ENCODE measurements at places on chromosomes 16 and 17.
A peak's percentile ranks its signal among the peaks of the same experiment; 100 is the strongest.

DNA sequence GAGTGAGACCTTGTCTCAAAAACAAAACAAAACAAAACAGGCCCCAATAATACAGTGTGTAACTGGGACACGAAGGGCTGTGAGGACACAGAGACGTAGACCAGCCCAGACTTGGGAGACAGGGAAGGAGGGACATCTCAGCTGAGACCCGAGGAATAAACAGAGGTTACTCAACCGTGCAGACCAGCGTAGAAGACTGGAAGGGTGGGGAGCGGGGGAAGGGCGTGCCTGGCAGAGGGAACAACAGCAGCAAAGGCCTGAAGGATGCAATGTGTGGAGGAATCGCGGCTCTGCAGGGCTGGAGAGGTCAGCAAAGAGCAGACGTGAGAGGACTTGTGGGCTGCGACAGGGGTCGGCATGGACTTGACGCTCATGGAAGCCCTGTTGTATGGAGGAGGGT lies 11.6 kb upstream of the CES4A start:
- no peak for DNase-seq

DNA sequence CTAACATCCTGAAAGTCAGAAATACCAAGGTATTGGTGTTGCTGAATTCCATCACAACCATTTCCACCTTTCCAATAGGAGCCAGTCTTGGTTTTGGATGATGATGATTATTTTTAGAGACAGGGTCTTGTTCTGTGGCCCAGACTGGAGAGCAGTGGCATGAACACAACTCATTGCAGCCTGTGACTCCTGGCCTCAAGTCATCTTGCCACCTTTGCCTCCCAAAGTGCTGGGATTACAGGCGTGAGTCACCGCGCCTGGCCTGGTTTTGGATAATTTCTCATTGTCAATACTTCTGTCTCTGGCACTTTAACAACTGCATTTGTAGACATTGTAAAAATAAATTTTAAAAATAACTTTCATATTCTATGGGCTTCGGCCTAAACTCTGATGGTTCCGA lies 22.6 kb downstream of the STAT5B start:
- DNase-seq: peak; percentile 39

GRCh38 chr17:31291820-31292219 lies 5.2 kb downstream of the OMG start:
- no peak for DNase-seq

DNA sequence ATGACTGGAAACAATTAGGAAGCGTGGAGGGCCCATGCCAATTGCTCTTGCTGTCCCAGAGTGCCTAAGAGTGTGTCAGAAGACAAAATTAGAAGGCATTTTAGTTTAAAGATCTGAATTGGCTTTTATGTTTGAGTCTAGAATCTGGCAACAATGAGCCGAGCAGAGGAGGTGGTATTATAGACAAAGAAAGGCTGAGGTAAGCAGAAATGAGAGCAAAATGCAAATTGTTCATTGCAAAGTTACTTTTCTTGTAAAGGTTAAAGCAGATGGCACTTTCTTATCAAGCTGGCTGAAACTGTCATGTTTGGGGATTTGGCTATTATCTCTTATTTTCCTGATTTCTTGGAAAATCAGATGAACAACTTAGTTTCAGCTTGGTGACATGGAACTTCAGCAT lies 3.3 kb downstream of the MYL4 start:
- DNase-seq: no peak

- peak; percentile 91 for DNase-seq
Observed at GRCh38 chr16:56729735-56730662, at the start of gene NUP93. Gene NUP93 (plus strand): TSS chr16:56730129. CDS start chr16:56748248, 18,119 bp downstream.

- peak; percentile 94 for DNase-seq
Observed at GRCh38 chr17:18260332-18261145, at the start of gene MIEF2. Gene MIEF2 (plus strand): TSS chr17:18260662. CDS start chr17:18262721, 2,059 bp downstream.

DNA sequence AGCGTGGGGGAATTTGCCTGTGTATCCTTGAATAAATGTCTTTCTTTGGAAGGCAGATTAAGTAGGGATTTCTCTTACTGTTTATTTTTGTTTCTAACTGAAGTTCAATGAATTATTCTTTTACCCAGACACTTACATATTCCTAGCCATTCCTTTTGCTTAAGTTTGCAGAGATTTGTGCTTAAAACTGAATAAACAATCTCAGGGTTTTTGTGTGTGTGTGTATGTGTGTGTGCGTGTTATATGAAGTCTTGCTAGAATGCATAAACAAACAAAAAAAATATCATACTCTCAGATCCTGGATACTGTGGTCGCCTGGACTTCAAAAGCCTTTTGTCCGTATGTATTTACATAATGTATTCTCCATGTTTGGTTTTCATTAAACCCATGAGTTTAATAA lies 672.8 kb downstream of the MAF start:
- no peak for DNase-seq

DNA sequence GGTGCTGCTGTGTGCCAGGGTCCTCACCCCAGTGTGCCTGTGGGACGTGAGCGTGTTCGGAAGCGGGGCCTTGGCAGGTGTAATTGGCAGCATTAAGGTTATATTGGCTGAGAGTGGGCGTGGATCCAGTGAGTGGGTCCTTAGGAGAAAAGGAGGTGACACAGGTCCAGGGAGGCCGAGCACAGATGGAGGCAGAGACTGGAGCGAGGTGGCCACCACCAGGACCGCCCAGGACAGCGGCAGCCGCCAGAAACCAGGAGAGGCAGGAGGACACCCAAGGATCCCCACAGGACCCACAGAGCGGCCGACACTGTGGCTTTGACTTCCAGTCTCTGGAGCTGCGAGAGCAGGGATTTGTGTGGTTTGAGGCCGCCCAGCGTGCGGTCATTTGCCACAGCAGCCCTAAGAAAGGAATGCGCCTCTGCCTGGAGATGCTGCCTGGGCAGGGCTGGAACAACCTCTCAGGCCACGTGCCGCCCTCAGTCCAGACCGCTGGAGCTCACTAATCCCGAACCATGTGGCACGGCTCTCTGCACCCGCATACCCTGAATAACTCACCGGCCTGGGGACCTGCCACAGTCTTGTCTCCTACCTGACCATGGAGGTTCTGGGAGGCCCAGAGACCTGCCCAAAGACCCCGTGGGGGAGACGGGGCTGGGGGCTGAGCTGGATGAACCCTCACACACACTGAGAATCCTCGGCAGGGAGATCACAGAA lies 45.4 kb downstream of the SOX8 start:
- DNase-seq: no peak

DNA sequence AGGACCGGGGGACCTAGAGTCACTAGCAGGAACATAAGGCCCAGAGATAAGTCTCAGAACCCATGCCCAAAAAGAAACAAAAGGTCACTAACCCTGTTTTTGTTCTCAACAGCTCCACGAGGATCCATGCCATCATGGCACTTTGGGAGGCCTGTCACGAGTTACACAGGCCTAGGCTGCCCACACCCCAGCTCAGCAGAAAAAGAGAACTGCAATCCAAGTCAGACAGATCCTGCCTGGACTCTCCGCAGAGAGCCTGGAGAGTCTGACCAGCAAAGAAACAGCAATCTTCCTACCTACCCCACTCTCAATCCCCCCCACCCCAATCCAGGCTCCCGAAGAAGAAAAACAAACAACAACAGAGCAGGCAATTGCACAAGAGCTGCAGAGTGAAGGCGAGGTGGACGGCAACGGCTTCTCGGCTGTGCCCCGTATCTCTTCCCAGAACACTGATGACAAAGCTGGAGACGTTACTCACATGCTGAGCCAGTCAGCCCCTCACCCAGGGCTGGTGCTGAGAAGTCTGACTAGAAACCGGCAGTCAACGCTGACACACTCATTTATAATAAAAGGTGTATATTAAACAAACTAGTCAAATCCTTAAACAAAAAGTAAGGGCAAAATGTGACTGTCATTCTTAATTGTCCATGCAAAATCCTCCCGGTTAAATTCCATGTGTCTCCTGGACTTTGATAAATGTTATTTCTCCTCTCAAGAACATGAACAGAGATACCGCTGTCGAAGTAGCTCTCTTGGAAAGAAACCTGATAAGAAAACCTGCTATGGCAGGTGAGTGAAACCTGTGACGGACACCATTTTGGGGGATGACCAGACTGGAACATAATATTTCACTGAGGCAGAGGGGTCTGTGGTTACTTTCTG lies 89.3 kb downstream of the SMG6 start:
- peak; percentile 69 for DNase-seq

Data from stimulated activated CD4-positive, alpha-beta T cell treated with anti-CD3 and anti-CD28 coated beads, Interleukin-1b, Interleukin-23, amount 100 ng/mL, for 48 hours (primary cell).